Activated naive CD4-positive, alpha-beta T cell treated with anti-CD3 and anti-CD28 coated beads, Interleukin-2, amount 50 U/mL, for 72 hours (primary cell): ENCODE measurements at places on chromosomes 12 and 14. TPM values are rescaled to one million over a fixed set of nuclear protein-coding genes. Genes with fewer than 3 reads are reported as not detected.

DNA sequence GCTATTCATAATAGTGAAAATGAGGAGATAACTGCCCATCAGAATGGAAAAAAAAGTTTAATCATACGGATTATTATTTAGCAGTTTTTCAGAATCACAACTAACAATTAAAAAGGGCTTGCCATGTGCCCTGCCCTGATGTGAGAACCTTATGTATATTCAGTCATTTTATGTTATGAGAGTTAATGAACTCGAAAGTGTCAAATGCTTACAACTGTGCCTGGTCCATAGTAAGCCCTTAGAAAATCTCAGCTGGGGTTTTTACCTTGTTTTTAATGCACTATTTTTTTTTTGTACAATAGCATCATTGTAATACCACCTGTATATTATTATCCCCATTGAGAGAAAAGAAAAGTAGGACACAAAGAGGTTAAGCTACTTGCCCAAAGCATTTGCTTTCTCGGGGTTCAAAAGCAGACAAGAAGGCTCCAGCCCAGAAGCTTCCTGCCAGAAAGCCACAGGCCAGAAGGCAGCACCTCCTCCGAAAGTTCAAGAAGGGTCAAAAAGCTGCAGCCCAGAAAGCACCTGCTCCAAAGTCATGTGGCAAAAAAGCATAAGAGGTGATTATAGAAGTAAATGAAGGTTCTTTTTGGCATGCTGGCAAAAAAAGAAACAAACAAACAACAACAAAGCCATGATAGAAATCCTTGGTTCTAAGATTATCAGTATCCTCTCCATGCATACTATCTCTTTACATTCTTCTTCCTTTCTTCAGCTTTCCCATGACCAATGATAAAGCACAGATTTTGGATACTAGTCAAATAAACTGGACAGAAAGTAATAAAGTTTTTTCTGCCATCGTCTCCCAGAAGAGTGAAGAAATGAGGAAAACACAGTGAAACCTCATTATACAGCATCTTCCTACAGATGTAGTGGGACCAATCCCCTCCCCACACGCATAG is 59.1 kb upstream of the NAP1L1 start:
- DNase-seq = no peak

DNA sequence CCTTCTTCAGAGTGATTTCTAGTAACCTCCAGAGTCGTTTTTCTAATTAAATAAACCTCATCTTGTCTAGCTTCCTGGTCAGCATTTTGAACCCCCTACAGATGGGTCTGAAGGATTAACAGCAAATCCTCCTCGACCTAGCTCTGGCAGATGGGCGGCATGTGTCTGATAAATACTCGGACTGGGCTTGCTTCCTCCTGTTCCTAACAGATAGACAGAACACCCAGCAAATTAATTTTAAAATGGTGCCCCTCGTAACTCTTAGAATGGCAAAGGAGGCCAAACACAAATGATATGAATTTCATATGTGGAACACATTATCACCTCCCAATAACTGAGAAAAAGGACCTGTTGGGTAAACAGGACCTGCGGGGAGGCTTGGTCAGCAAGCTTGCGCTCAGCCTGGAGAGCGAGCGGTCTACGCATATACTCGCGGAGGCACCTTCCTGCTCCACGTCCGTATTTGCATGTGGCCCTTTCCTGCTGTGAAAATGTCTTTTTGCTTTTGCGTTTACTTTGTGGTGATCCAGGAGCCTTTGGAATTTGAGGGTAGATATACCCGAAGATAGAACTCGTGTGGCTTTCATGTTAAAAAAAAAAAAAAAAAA is 79.6 kb downstream of the OTX2 start:
- DNase-seq = no peak

DNA sequence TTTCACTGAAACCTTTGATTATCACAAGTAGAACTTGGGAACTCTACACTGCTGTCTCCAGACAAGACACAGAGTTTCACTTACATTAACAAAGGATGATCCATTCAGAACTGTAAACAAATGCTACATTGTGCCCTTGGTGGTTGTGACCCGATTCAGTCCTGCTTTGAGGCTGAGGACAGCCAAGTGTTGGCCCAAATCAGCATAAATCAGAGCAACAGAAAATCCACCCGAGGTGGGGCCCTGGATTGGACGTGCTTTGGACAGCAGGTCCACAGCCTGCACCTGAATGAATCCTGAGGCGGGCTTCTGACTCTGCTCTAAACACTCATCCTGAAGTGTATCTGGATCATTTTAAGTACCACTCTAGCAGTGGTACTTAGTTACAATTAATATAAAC is 68.8 kb downstream of the PPP2R5C start:
- DNase-seq = no peak

DNA sequence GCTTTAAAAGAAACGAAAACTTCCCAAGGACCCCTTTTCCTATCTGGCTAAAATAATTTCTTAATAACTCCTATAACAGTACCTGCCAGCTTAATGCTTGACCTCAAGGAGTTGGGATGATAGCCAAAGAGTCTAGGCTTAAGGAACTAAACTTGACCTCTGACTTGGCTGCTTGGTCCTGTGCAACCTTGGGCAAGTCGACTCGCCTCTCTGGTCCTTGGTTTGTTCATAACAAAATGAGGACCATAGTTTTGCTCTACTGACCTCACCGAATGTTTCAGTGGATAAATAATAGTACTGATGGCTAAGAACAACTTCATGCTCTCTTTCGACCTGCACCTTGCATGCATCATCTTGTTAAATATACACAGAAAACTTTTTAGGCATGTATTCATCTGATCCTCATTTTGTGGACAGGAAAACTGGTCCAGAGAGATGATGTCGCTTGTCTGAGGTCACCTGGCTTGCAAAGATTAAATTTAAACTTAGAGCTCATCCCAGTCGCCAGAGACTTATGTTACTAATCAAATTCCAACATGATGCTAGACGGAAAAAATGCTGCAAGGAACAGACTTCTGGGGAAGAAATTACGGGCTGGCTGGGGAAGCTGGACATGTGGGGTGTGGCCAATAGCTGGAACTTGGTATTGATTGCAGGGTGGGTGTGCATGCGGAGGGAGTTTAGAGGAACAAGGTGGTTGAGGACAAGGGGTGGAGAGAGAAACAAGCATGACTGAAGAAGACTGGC is 38.0 kb upstream of the WSCD2 start:
- no peak for DNase-seq

DNA sequence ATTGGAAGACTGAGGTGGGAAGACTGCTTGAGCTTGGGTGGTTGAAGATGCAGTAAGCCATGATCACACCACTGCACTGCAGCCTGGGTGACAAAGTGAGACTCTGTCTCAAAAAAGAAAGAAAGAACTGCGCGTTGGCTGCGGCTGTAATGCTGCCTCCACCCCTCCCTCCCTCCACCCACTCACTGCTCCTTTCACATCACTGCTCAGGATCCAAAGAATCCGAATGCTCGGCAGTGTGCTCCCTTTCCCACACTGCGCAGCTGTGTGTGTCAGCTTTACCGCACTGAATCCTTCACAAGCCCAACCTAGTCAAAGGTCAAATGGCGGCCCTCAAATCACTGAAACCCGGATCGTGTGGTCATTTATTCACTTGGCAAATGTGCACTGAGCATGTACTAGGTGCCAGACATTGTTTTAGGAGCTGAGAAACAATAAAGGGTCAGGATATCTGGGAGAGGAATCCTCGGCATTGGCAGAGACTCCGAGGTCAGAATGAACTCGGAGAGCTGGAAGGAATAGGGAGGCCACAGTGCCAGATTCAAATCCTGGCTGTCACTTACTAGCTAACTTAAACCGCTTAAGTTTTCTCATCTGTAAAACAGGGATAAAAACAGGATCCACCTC is 11.5 kb upstream of the TDRD9 start:
- no peak for DNase-seq

DNA sequence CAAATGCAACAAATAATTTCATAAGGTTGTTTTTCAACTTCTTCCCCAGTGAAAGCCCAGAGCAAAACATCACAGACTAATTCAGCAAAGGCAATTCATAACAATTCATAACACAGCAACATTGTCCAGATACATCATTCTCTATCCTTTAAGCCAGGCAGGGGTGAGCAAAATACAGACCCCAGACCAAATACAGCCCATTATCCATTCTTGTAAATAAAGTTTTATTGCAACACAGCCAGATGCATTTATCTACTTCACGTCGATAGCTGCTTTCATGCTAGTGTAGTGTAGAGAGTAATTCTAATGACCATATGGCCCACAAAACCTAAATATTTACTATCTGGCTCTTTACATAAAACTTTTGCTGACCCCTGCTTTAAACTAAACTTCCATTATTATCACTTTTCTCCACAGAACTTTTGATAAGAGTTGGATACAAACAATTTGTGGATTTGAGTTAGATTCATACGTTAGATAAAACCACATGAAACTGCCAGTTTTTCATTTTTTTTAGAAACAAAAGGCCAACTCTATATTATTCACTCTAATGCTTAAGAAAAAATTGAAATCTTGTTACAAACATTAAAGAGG is 174.4 kb downstream of the DUSP6 start:
- DNase-seq = no peak

- DNase-seq = no peak
These were observed 14.0 kb downstream of the OR11G2 start for GRCh38 chr14:20204721-20205120.

GRCh38 chr14:49508124-49508523 is 78.1 kb downstream of the RPS29 start:
- DNase-seq = no peak

GRCh38 chr12:75784591-75784990 is 247.0 kb downstream of the PHLDA1 start:
- DNase-seq = no peak

DNA sequence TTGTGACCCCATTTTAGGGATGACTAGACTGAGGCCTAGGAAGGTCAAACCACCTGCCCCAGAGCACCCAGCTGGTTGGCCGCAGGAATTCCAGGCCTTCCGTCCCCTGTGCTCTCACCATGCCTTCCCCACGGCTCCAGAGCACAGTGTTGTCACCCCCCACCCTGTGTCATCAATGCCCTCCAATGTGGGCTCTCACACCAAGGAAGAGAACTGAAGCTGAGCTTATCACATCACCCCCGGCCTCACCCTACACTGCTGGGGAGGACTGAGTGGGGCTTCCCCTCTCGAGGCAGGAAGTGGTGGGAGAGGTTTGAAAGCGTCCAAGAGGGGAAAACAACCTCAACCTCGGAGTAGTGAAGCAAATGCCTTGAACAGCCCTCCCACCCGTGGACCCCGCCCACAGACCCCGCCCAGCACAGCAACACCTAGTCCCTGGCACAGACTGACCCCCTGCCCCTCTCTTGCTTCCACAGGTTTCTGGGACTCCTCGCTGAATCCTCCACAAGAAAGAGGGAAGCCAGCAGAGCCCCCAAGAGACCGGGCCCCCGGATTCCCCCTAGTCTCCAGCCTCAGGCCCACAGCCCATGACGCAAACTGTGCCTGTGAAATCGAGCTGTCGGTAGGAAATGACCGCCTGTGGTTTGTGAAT is 97.2 kb downstream of the LGMN start:
- DNase-seq = peak; percentile 90

- DNase-seq = no peak
These were observed 84.8 kb downstream of the HELB start for GRCh38 chr12:66387117-66387516.

DNA sequence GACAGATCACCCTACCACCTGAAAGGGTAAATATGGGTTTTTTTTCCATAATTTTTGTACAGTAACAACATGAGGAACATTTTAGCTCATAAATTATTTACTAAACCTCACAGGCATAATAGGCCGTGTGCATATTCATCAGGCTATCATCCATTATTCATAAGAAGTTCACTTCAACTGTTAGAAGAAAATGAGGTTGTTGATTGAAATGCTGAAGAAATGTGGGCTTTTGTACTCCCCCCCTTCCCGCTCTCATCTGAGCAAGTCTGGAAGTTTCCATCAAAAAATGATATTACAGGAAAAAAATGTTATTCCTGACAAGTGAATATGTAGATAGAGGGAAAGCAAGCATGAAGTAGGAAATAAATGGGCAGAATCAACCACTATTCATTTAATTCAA is 7.9 kb upstream of the POU6F1 start:
- no peak for DNase-seq

GRCh38 chr12:110277530-110278254 is 3.4 kb upstream of the ATP2A2 start:
- DNase-seq = no peak

DNA sequence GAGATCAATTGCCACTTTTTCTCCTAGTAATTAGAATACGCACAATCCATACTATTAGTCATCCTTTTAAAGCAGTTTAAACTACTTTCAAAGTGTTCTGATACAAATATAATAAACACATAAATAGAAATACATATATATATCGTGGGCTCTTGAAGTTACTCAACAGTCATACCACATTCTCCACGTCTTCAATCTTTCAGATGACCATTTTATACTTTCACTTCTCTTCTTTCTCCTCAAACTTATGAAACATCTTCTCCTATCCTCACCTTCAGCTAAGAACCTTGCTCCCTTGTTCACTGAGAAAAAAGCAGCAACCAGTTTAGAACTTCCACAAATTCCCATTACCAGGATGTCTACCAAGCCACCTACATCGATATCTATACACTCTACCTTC is 19.2 kb downstream of the CEP290 start:
- DNase-seq = no peak

- peak; percentile 47 for DNase-seq
These were observed 86.9 kb upstream of the TTC7B start for GRCh38 chr14:90903101-90903500.

GRCh38 chr12:21618566-21618965 is 13.9 kb upstream of the GYS2 start:
- DNase-seq = no peak

- no peak for DNase-seq
These were observed 9.1 kb upstream of the RASSF8 start for GRCh38 chr12:25949343-25949742.

DNA sequence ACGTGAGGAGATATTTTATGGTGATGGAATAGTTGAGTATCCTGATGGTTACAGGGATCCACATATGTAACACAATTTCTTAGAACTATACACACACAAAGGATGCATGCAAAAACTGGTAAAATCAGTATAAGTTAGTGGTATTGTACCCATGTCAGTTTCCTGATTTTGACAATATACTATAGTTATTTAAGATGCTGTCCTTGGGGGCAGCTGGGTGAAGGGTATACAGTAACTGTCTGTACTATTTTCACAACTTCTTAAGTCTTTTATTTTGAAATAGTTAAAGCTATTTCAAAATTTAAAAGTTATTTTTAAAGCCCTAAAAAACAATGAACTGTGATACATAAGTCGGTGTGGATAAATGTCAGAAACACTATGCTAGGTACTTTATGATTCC is 24.5 kb upstream of the POLR3B start:
- no peak for DNase-seq

The OTUB2 gene
- total RNA-seq = 2.3 TPM

The UBC gene
- total RNA-seq = 863 TPM

The IKBIP gene
- total RNA-seq = 28.2 TPM

The PPP1R1A gene
- total RNA-seq = not detected

The CCDC38 gene
- total RNA-seq = 0.57 TPM

The CLEC2A gene
- not detected for total RNA-seq

The MUCL1 gene
- total RNA-seq = not detected

The ERP27 gene
- 5.0 TPM for total RNA-seq

The TMEM52B gene
- not detected for total RNA-seq
